ELF-1 (cell line): ENCODE measurements at places on chromosomes 5 and 9.

GRCh38 chr9:130414910-130415746, 29.6 kb upstream of the ASS1 start:
- no peak for DNase-seq

- no peak for DNase-seq
Observed at GRCh38 chr9:137189297-137190295, 1.1 kb downstream of the SSNA1 start.

- no peak for DNase-seq
Observed at GRCh38 chr5:93336330-93337110, 244.5 kb downstream of the NR2F1-AS1 start.

- DNase-seq, result no peak
Observed at GRCh38 chr9:16411311-16411710, 459.2 kb downstream of the BNC2 start.

DNA sequence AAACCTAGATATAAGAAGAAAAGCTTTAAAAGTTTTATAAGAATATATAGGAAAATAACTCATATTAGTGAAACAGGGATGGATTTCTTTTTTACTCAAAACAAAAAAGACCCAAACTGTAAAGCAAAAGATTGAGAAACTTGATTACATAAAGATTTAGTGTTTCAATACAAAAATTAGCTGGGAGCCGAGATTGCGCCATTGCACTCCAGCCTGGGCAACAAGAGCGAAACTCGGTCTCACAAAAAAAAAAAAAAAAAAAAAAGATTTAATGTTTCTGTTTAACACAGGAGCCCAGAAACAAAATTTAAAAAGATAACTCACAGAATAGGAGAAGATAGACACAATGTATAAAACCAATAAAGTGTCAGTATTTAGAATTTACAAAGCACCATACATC, 45.2 kb downstream of the CDC14B start:
- DNase-seq, result no peak

DNA sequence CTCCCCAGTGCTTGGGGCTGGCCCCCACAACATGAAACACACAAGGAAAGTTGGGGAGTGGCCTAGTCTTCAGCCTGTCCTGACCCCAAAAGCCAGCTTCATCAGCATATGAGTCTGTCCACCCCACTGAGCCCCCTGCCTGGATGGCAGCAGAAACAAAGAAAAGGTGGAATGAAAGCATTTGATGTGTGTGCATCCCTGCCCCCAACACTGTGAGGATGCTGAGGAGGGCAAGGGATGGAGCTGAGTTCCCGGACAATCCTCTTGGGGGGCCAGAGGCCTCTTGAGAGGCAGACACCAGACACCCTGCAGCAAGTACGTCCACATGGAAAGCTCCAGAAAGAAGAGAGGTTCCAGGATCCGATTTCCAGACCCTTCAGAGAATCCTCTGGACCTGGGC, 113.5 kb upstream of the PPP1R26 start:
- DNase-seq, result no peak

DNA sequence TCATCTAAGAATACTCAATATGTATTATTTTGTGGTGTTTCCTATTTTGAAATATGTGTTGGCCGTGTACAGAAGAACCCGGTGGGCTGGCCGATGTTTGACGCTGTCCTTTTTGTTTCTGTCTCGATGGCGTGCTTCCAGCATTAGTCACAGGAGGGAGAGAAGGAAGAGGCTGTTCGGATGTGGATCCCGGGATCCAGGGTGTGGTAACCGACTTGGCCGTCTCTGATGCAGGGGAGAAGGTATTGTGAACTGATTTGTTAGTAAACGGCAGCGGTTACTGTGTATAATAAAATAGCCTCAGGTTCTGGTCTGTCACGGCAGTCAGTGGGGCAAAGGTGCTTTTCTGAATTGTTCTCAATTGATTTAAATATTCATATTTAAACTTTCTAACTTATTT, 275.0 kb downstream of the ARHGEF28 start:
- peak; percentile 71 for DNase-seq

DNA sequence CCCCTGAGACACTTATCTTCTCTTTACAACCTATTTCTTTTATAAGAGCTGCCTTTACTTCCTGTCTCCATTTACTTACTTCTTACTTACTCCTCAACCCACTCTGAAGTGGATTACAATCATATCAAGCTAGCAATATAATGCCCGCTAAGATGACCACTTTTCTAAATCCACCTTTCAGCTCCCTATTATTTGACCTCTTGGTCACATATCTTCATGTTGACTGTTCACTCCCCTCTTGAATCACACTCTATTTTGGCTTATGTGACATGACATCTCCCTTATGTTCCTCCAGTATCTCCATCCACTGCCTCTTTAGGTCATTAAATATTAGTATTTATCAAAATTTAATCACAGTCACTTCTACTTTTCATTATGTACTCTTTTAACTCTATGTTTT, 255.3 kb upstream of the TRPC7 start:
- DNase-seq, result no peak

GRCh38 chr5:44048276-44048984, 340.8 kb downstream of the FGF10 start:
- no peak for DNase-seq

- peak; percentile 22 for DNase-seq
Observed at GRCh38 chr5:80656425-80656824, 1.6 kb upstream of the DHFR start.

GRCh38 chr5:121608826-121609225, 242.9 kb upstream of the FTMT start:
- DNase-seq, result no peak

DNA sequence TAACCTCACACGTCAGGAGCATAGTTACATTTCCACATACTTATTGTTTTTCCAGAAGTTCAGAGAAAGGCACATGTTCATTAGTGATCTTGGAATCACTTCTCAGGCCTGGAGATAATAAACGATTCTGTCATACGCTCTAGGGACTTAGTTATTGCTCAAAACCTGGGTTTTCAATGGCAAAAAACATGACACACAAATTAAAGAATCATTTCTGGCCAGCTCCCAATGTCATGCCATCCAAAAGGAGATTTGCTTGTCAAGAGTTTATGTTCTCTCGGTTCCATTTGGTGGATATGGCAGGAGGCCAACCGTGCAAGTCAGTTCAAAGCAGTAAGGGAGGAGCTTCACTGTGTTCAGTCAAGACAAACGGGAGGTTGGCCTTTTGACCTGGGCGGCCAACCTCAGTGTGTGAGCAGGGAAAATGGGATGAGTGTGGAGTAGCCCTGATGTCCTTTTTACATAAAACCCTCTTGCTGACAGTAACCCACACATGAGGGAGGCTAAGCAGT, 123.4 kb downstream of the NXNL2 start:
- DNase-seq, result no peak

GRCh38 chr5:95664204-95664786, 17.7 kb downstream of the RFESD start:
- DNase-seq, result no peak

- no peak for DNase-seq
Observed at GRCh38 chr9:27365707-27366376, 68.9 kb upstream of the EQTN start.

DNA sequence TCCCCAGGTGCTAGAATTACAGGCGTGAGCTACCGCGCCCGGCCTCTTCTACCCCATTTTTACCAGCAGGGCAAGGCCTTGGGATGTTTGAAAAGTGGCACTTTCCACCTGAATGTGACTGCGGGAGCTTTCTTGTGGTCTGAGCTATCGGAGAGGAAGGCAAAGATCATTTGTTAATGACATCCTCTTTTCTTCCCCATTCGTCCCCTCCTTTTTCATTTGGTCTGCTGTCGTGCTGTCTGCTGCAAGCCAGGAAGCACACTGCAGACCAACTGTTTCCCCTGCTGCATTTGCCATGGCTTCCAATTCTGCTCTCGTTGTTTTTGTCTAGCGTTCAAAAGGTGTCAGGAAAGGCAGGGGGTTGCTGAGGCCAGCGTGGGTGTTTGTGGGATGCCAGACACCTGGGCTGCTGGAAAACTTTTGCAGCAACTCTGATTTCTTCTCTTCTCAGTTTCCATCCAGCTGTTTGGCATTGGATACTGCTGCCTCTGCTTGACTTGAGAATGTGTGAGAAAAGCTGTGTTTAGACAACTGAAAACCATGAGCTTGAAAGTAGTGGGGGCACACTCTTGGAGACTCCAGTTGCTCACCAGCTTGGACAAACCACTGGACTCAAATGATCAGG, 196.4 kb upstream of the MSX2 start:
- no peak for DNase-seq

- DNase-seq, result no peak
Observed at GRCh38 chr9:18569941-18570630, 96.1 kb downstream of the ADAMTSL1 start.

DNA sequence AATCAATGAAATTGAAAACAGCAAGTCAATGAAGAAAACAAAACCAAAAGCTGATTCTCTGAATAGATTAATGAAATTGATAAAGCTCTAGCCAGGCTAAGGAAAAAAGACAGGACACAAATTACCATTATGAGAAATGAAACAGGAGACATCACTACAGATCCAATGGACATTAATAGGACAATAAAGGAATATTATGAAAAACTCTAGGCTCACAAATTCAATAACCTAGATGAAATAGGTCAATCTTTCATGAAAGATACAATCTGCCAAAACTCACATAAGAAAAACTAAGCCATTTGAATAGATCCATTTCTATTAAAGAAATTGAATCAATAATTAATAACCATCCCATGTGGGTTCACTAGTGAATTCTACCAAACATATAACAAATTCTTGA, 37.3 kb downstream of the TTC23L start:
- no peak for DNase-seq

DNA sequence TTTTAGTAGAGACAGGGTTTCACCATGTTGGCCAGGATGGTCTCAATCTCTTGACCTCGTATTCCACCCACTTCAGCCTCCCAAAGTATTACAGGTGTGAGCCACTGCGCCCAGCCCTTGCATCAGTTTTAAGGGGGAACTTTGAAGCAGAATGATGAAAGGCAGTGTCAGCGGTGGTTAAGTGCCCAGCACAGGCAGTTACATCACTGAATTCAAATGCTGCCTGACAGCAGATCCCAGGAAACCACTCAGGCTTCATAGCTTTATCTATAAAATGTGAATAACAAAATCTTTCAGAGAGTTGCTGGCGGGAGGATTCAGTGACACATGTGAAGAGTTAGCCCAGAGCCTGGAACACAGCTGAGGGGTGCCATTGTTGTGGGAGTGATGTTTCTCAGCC, 26.5 kb downstream of the FGF1 start:
- no peak for DNase-seq

DNA sequence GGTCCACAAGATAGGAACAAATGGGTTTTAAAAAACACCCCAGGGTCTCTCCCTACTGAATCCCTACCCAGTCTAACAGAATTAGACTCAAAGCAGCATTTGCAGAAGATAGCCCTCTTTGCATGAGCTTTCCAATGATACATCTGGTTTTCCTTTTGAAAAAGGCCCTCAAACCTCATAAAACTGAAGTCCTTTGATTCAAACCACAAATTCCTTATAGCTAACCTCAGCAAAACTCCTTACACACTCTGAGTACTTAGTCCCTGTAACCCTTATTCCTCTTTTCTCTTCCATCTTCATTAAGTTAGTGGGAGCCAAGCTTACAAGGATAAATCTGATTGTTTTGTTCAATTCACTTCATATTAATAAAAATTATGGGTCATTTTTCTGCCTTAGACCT, 90.5 kb upstream of the TNC start:
- no peak for DNase-seq

GRCh38 chr9:91102269-91102668, 259.4 kb downstream of the AUH start:
- DNase-seq, result no peak

DNA sequence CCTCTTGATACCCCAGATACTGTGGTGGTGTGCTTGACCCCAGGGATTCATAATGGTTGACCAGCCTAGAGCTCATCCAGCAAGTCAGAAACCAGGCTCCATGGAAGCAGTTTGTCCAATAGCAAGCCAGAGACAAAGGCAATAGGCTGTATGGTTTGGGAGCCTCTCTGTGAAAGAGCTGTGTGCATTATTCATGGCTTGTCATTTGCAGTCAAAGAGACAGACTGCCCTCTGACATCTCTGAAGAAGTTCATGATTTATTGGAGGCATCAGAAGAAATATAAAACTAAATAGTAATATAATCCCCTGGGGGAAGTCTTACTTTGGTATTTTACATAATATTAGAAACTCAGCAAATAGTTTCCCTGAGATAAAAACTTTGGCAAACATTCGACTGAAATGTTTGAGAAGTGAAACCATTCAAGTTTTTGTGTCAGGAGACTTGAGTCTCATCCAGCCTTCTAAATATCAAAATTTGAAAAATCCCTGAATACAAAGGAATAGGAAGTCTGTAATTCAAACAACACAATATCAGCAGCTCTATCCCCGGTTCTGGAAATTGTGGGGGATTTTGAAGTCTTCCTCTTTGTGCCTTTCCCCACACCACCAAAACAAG, 250.3 kb downstream of the ZSWIM6 start:
- no peak for DNase-seq

DNA sequence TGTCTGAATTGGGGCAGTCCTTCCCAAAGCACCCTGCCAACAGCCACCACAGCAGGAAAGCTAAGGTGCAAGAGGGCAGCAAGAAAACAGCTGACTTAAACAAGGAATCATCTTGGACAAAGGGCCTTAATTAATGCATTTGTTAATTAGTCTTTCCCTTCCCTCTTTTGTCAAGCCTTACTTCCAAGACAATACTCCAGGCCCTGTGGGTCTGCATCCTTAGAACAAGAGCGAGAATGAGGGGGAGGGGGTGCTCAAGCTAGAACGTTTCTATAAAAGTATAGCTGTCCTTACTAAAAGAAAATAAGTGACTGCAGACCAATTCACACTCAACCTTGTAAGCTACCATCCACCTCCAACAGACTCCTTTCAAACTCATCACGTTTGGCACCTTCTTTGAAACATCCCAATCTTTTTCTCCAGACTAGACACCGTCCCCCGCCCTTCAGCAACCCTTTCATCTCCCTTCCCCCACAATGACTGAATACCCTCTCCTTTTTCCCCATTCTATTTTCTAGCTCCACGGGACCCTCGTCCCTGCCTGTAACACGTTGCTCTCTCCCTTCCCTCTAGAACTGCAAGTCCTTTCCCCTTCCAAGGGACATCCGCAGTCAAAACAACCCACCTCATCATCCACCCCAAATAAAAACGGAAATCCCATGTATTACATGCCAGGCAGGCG, 85.7 kb upstream of the RNF38 start:
- peak; percentile 58 for DNase-seq

DNA sequence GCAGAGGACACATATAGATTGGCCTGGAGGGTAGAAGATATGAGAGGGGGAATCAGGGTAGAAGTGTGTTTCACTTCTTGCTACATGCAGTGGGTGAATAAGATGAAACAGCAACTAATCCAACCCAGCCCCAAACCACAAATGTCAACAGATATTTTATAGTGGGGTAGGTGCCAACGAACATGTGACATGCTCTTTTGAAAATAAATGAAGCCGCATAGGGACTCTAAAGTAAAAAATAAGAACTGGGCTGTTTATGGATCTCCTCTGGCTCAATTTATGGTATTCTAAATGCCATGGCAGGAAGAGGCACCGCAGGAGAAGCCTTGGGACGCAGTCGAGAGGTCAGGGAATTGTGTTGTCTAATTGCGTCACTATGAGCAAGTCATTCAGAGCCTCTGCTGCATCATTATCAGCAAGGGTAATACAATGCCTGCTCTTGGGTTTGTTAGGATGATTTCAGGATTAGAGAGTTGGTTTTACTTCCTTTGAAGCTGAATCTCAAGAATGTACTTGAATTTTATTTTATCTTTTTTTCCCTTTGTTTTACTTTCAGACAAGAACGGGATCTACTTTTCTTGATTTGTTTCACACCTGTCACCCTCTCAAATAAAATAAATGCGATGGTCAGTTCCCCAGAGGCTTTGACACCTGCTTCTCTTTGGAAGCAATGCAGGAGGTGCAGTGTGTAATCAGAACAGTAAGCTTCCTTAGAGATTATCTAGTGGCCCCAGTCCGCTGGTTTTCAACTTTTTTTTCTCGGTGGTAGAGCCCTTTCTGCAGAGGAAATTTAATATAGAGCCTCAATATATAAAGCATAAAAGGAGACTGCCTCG, 375.6 kb upstream of the CLINT1 start:
- no peak for DNase-seq
